ENCODE measurements at places on chromosomes 6 and 20.

- no peak for DNase-seq
Measured at GRCh38 chr6:90444160-90444714, 142.6 kb downstream of the MAP3K7 start.

DNA sequence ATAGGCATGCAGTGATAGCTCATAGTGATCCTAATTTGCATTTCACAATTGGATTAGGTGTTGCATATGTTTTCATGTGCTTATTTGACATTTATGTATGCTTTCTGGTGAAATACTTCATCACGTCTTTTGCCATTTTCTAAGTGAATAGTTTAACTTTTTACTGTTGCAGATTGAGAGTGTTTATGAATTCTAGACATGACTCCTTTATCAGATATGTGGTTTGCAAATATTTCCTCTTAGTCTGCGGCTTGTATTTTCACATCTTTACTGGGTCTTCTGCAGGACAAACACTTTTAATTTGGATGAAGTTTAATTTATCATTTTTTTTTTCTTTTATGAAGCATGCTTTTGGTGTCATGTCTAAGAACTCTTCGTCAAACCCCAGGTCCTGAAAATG lies 39.2 kb downstream of the CCN2 start:
- DNase-seq = no peak

DNA sequence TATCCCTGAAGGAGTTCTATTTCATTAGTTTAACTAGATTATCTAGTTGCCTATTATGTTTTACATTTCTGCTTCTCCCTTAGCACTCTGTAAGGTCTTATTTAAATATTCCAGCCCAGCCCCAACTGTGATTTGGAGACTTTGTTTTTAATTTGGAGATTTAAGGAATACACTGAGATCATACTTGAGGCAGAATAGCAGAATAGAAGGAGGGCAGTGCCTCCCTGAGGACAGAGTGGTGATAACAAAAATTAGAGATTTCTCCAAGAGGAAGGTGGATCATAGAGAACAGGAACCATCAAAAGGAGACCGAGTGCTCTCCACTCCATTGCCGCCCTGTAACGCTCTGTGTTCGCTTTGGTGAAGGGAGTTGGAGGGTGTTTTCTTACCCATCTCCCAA lies 14.8 kb upstream of the CD164 start:
- no peak for DNase-seq

GRCh38 chr6:105817370-105817769 lies 268.8 kb upstream of the PRDM1 start:
- no peak for DNase-seq

DNA sequence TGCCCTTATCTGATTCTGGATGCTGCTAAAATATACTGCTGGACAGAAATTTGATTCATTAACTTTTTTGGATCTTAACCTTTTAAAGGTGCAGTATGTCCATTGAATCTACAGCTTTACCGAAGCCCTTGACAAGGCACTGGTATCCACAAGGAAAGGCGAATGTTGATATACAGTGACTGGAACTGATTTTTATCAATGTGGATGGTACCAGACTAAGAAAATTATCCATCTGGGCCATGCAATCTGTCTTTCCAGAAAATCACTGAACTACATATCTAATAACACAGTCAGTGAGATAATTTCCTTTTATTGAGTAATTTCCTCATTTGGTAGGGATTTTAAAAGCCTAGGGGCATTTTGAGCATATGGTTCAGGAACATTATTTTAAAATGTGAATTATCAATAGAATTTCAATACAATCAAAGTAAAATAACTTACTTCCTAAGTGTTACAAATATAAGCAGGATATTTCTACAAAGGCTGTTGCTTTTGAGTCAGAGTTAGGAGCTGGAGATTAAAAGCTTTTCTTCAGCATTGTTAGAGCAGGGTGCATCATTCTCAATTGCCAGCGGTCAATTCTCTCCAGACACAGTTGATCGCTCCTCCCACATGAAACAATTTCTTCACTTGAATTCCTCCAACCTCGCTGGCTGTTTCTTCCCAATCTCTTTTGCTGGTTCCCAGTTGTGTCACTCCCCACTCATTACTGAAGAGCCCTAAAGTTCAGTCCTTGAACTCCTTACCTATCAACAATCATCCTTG lies 585.3 kb upstream of the FLRT3 start:
- DNase-seq = no peak

- no peak for DNase-seq
Measured at GRCh38 chr6:147207837-147208754, 3.9 kb downstream of the STXBP5 start.

- DNase-seq = peak; percentile 82
Measured at GRCh38 chr20:44475694-44476560, at the start of gene TTPAL. Gene TTPAL (plus strand): TSS chr20:44475874. CDS start chr20:44480000, 4,126 bp downstream.

DNA sequence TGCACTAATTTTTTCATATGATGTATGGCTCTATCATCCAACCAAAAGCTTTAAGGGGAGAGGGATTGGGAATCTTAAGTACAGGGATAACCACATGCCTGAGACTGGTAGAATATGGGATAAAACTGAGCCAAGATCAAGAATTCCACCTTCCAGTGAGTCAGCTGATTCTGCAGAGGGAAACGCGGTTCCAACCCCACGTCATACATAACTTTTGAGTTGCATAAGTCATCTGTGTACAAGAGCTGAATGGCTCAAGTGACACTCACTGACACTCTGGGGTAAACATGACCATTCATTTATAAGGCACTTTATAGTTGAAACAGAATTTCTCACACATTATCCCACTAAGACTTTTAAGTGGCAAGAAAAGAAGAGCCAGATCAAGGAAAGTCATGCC lies 16.4 kb downstream of the TRIM27 start:
- no peak for DNase-seq

GRCh38 chr20:53625311-53626129 lies 31.9 kb upstream of the ZNF217 start:
- DNase-seq = no peak

- DNase-seq = no peak
Measured at GRCh38 chr6:125584468-125584939, 164.9 kb upstream of the HEY2 start.

DNA sequence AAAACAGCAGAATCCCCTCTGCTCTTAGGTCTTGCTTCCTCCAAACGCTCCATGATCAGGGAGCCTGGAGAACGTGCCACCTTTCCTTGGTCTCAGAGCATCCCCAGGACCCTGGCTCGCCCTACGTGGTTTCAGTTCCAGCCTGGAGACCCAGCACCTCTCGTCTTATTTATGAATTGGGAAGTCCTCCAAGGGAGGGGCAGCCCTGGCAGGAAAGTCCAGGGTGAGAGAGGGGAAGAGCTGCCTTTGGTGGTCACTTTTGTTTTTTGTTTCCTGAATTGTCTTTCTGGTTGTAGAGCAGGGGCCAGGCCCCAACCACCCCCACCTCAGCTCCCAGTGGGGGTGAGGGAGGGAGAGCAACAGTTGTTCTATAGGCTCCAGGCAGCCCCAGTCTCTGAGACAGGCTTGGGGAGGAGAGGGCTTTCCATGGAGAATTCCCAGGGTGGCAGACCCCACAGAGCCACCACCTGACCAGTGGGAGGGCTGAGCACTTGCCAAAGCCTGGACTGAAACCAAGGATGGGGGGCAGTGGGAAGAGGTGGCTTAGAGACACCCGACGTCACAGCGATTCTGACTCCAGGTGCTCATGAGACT lies 88.8 kb downstream of the PRND start:
- no peak for DNase-seq

- no peak for DNase-seq
Measured at GRCh38 chr20:55094353-55094861, 619.0 kb downstream of the DOK5 start.

GRCh38 chr20:4787820-4788219 lies 66.1 kb downstream of the PRND start:
- DNase-seq = no peak

Measured in activated CD4-positive, alpha-beta T cell treated with anti-CD3 and anti-CD28 coated beads for 1 hour (primary cell).